ENCODE measurements at places on chromosomes 3 and 15.

- no peak overlapping the region for H3K27ac ChIP-seq
- H3K27me3 ChIP-seq = no peaks in the 10 kb centered on the region
Observed at GRCh38 chr15:34362047-34362773, 4.8 kb downstream of the LPCAT4 start.

DNA sequence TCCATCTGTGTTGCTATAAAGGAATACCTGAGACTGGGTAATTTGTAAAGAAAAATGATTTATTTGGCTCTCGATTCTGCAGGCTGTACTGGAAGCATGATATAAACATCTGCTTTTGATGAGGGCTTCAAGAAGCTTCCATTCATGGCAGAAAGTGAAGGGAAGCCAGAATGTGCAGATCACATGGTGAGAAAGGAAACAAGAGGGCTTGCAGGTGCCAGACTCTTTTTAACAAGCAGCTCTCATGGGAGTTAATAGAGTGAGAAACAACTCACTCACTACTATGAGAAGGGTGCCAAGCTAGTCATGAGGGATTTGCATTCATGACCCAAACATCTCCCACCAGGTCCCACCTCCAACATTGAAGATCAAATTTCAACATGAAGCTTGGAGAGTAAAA is 247.2 kb downstream of the ZIC4 start:
- H3K4me1 ChIP-seq = no peaks in the 10 kb centered on the region
- H3K27ac ChIP-seq = no peak overlapping the region
- no peaks in the 10 kb centered on the region for H3K27me3 ChIP-seq
- no peak overlapping the region for H3K4me3 ChIP-seq

DNA sequence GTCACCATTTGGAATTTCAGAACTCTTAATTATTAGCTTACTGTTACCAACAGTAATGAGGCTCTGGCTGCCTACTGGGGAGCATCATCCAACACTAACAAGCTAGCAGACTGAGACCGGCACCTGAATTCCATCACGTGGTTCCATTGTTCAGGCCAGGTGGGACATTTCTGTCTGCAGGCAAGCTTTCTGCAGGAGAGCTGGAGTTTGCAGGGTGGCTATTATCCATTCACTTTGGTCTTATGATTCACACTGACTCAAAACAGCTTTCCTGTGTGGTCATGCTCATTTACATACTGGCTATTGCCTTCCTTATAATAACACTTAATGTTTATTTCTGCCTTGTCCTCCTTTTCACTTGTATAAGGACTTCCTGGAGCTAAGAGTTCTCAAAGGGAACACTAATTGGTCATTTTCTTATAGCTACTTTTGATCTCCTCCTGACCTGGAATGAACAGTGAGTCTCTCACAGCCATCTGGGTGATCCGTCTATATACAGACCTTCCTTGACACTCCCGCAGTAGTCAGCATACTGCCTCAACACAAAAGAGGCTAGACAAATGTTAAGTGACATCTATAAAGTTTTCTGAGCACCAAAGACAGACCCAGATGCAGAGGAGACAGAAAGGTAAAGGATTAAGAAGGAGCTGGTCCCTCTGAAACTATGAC is 695.4 kb downstream of the FHIT start:
- no peak overlapping the region for H3K4me3 ChIP-seq
- H3K4me1 ChIP-seq = no peaks in the 10 kb centered on the region

GRCh38 chr3:136189859-136190617 is 6.1 kb downstream of the MSL2 start:
- DNase-seq = no peak
- H3K4me3 ChIP-seq = no peak overlapping the region
- peaks cover 3% of the 10 kb centered on the region for H3K4me1 ChIP-seq
- H3K36me3 ChIP-seq = no peaks in the 10 kb centered on the region
- H3K27me3 ChIP-seq = no peaks in the 10 kb centered on the region
- no peak overlapping the region for H3K27ac ChIP-seq

DNA sequence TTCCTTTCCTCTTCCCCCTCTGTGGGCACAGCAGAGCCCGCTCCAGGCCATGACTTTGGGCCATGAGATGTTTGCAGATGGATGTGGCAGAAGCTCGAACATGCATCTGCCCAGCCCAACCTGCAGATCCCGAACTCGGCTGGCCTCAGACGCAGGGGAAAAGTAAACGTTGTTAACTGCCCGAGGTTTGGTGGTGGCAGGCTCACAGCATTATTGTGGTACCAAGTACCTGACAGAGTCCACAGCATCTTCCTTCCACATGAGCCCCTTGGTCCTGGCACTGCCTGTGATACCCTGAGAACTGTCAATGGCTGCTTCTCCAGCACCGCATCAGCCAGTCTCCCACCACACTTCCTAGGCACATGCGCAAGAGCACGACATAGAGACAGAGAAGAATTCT is 424.3 kb downstream of the OCA2 start:
- no peaks in the 10 kb centered on the region for H3K36me3 ChIP-seq
- DNase-seq = no peak
- no peak overlapping the region for H3K27ac ChIP-seq
- no peaks in the 10 kb centered on the region for H3K4me1 ChIP-seq

Measured in breast epithelium (tissue), 4 donors.